ENCODE measurements at places on chromosomes 4 and X.
A peak's percentile ranks its signal among the peaks of the same experiment; 100 is the strongest.

- DNase-seq: no peak
Observed at GRCh38 chrX:24306440-24306839, 7.4 kb downstream of the SUPT20HL2 start.

DNA sequence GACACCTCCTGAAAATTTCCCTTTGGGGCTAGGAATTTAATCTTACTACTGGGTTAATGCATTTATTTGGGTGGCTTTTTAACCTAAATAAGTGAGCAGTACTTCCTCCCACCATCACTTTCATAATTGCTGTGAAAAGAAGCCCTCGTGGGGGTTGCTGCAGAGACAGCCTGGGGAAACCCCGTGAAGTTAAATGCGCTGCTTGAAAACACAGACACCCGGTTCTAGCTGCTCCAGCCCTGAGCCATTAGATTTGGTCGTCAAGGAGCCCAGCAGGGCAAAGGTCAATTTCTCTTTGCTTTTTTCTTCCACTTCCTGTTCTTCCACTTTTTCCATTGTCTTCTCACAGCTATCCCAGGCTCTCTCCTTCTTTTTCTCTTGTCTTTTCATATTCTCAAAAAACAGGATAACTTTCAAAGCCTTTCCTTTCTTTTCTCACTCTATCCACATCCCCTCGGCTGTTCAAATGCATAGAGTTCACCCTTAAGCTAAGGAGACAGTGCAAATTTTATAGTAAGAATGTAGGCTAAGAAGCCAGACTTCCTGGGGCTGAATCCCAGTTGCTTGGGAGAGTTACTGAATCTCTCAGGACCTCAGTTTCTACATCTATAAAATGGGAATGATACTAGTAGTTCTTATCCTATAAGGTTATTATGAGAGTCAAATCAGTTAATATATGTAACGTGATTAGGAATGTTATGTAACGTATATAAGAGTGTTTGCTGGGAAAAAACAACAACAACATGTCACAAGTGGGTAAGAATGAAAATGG is 91.5 kb upstream of the ZNF827 start:
- no peak for DNase-seq

DNA sequence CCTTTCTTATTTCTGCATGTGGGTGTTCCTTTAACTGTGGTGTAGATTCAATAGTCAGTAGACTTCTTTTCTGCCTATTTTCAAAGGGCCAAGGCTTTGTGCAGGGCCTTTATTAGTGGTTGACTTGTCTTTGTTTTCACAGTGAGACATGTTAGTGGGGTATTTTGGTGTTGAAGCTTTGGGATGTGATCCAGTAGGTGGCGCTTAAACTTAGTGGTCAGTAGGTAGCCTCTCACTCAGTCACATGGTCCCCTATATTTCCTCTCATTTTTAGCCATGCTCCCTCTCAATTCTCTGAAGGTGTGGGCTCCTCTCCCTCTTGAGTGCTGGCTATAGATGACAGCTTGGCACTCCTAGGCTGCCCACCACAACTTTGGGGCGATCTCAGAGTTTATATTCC is 23.4 kb upstream of the SLC10A7 start:
- DNase-seq: no peak

- DNase-seq: no peak
Observed at GRCh38 chr4:168019019-168019651, 73.2 kb upstream of the ANXA10 start.

DNA sequence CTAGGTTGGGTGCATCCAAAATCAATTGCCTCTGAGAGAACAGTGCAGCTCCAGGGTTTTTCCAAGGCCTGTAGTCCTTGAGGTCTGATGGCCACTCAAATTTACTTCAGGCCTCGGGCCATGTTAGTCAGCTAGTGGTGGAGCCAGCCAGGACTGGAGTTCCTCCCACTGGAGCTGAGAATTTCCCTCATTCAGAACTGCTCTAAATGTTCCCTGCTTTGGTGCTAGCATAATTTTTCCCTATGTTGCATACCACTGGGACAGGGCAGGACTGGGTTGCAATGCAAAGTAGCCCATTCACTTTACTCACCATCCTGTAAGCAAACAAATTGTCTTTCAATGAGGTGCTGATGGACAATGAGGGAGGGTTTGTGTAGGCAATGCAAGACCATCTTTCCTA is 146.0 kb upstream of the ZXDB start:
- no peak for DNase-seq

DNA sequence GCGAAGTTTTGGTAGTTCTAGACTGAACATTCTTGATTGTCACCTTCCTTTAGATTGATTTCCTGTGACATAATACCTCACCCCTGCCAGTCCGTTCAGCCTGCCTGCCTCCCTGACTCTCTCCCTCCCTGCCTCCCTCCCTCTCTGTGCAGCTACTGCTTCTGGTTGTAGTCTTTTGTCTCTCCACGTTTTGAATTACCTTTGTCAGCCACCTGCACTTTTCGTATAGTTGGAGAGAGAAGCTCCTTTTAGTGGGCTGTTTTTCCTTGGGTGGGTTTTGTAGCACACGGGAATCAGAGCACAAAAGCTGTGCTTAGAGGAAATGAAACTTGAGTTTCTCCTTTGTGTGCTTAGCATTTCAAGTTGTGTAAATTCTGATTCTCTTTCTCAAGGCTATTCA is 32.6 kb upstream of the MSMO1 start:
- DNase-seq: no peak

DNA sequence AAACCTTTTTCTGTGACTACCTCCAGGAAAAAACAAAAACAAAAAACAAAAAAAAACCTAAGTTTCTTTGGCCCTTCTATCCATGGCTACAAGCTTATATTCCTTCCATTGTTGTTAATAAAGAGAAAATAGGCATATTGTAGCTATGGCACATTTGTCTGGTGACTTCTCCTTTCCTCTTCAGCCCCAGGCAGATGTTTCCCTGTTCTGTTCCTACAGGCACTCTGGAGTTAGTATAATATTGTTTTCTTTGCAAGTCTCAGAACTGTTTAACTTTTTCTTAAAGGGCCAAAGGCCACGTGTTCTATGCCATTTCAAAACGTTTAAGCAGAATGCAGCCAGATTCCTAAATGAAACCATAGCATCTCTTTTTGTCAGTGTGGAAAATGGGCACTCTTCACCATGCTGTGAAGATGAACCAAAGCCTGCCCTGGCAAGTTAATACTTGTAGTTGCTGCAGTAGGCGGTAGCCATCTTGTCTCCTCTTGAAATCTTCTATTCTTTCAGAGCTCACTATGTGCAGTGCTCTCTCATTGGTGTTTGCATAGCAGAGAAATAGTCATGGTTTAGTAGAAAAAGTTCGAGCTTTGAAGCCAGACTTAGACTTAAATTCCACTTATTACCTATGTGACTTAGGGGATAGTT is 44.8 kb upstream of the MTMR1 start:
- no peak for DNase-seq

GRCh38 chr4:97104666-97105065 is 1038.6 kb downstream of the STPG2 start:
- no peak for DNase-seq

DNA sequence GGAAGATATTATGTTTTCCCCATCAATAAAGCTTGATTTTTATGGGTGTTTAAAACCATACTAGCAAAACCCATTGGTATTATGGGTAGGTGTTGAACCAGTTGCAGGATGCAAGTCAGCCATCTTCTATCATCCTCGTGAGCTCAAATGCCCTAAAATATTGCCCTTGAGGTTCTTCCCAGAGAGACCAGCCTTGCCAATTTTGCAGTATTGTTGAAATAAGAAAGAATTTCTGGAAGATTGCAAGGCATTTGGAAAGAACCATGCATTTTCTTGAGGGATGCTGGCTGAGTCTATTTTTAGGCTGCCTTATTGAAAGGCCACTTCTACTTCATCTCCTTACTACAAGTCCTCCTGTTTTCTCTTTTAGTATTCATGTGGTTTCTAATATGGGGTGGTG is 60.9 kb upstream of the SOD3 start:
- no peak for DNase-seq

DNA sequence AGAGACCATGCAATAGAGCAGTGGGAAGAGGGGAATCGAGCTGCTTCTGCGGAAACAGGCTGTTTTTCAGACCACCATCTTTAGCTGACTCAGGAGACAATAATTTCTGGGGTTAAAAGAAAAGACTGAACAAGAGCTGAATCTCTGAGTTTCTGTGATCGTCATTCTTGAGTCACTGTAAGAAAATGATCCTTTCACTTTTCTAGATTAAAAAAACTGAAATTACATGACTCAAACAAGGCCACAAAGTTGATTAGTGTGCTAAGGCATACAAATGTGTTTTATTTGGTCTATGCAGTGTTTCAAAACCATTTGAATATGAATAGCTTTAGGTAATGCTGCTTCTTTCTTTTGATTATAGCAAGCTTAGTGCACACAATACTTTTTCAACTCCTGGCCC is 194.4 kb upstream of the RPL34 start:
- DNase-seq: no peak

DNA sequence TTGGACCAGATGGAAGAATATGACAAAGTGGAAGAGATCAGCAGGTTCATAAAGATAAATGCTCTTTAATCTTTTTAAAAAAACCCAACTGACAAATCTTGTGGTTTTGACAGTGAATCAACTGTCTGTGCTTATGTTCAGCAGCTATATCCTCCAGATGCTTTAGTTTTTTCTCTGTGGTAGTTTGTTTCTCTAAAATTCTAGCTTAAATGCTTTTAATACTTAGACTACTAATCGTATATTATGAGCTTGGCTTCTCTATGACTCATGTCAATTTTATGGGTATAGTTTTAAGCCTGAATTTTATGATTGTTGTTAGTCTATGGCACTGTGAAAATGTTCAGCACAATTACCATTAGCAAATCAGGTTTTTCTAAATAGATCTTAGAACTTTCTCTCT is 12.9 kb downstream of the HHIP start:
- no peak for DNase-seq

- no peak for DNase-seq
Observed at GRCh38 chr4:111269439-111269838, 646.6 kb upstream of the PITX2 start.

DNA sequence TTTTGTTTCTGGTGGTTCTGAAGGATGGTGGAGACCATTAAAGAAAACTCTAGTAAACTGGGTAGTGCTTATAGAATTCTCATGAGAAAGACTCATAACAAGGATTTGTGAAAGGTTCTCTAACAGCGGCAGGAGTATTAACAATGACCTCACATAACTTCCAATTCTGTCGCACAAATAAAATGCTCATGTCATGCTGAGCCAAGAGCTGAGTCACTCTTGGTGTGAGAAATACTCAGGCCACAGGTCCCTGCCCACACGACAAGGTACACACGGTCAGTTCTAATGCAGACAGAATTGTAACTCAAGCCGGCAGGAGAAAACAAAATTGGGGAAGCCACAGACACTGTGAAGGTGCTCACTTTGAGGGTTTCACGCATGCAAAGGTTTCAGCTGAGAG is 34.4 kb upstream of the C4orf50 start:
- no peak for DNase-seq

- no peak for DNase-seq
Observed at GRCh38 chrX:20397587-20397986, 130.9 kb upstream of the RPS6KA3 start.

- DNase-seq: no peak
Observed at GRCh38 chr4:185479507-185479971, 8.0 kb upstream of the CCDC110 start.

DNA sequence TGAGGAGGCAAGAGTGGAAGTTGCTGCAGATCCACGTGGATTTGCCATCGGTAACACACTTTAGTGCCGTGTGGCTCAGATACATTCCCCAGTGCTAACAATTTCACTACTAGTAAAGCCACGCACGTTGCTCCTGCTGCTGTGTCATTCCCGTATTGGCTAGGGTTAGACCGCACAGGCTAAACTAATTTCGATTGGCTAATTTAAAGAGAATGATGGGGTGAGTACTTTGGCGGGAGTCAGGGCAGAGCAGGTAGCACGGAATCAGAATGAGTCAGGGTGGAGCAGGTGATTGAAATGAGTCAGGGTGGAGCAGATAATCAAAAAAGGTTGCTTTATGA is 1337.5 kb downstream of the FSTL5 start:
- no peak for DNase-seq

- no peak for DNase-seq
Observed at GRCh38 chr4:16113741-16114140, 29.9 kb upstream of the PROM1 start.

DNA sequence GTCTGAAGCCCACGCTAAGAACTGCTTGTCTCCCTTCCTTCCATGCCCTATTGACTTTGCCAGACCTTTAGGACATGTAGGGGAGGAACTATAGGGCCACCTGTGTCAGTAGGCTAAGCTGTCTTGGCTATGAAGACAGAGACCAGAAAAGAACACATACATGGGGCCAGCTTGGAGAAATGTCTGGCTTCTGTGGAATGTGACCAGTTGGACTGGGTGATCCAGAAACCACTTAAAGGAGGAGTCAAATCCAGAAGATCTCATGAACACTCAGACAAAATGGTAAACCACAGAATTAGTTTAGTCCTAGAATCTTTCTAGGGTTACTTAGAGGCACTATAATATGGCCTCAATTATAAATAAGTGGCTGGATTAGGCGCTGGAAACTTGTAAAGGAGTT is 42.0 kb downstream of the PHKA2 start:
- DNase-seq: no peak

- no peak for DNase-seq
Observed at GRCh38 chr4:100989401-100989800, 357.9 kb downstream of the PPP3CA start.

DNA sequence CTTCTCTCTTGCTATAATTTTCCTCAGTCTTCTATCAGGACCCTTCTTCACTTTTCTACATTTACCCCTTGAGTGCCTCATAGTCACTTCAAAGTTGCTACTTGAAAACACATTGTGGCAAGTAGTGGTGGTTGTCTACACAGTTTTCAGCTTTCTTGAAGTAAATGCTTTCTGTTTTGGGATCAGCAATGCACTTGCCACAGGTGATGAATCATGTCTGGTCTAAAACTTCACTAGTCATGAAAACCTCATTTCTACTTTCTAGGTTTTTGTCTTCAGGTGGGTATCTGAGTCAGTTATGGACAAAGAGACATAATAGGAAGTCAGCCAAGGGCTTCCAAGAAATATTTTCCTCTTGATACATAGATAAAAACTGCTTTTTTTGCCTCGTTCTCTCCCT is 359.2 kb downstream of the CCSER1 start:
- no peak for DNase-seq

GRCh38 chr4:41750626-41751448 is 2.3 kb upstream of the PHOX2B start:
- no peak for DNase-seq

- no peak for DNase-seq
Observed at GRCh38 chr4:114015444-114015899, 36.0 kb upstream of the ARSJ start.

GRCh38 chr4:168566726-168567125 is 69.9 kb downstream of the PALLD start:
- DNase-seq: no peak

DNA sequence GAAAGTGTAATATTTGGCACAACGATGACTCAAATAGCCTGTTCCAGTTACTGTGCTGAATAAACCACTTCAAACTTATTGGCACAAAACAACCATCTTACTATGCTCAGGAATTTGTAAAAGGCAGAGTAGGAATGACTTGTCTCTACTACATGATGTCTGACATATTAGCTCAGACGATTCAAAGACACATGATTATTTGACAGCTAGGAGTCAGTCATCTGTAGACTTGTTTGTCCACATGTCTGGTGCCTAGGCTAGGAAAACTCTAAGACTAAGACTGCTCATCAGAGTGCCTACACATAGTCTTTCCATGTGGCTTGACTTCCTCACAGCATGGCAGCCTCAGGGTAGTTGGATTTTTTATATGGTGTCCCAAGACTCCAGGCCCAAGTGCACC is 154.5 kb downstream of the FANCB start:
- DNase-seq: no peak

GRCh38 chrX:57286507-57287251 is at the start of gene FAAH2:
Gene FAAH2 (plus strand): TSS chrX:57286706. CDS start chrX:57286826, 120 bp downstream.
- DNase-seq: peak; percentile 38

- no peak for DNase-seq
Observed at GRCh38 chrX:154592505-154592904, 7.6 kb downstream of the CTAG1A start.

Measured in activated T-cell treated with anti-CD3 and anti-CD28 coated beads for 1 hour (primary cell).